ENCODE measurements at places on chromosomes 11 and 22.

- DNase-seq = no peak
Measured at GRCh38 chr22:17786435-17787161, 12.3 kb upstream of the BID start.

DNA sequence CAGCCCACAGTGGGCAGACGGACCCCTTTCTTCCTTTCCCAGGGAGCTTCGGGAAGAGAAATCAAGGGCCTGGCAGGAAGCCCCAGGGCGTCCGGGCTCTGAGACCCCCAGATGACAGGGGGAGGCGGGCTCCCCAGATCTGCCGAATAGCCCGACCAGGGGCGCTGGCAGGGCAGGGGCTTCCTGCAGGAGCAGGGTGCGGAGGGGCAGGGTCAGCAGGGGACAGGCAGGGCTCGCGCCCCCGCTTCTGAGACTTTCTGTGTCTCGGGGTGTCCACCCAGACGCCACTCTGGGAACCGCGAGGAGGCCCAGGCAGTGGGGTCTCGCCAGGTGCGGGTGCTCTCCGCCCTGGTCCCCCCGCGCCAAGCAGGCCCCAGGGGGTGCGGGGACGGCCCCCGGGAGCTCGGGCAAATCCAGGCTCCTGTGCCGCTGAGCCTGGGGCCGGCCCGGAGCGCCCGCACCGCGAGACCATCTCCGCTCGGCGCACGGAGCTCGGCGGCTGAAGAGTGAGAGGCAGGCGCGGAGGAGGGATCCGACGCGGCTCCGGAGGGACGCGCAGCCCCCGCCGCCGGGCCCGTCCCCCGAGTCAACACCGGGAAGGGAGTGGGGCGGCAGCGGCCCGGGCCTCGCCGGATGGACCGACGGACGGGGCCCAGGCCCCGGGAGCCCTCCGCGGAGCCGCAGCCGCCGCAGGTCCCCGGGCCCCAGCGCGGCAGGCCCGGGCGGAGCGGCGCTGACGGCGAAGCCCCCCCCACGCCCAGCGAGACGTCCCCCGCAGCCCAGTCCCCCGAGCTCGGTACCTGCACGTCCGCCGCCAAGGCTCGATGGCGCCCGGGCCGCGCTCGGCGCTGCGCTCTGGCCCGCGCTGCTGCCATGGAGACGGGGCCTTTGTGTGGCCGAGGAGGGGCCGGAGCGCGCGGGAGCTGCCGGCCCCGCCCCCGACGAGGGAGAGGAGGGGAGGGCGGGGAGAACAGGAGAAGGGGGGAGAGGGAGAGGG lies at the start of gene PLXNB2:
TSS of gene PLXNB2 (minus strand) at position 894 of the 997 bp plus-strand sequence. CDS start 17,062 bp downstream, outside the sequence.
- peak; percentile 39 for DNase-seq

DNA sequence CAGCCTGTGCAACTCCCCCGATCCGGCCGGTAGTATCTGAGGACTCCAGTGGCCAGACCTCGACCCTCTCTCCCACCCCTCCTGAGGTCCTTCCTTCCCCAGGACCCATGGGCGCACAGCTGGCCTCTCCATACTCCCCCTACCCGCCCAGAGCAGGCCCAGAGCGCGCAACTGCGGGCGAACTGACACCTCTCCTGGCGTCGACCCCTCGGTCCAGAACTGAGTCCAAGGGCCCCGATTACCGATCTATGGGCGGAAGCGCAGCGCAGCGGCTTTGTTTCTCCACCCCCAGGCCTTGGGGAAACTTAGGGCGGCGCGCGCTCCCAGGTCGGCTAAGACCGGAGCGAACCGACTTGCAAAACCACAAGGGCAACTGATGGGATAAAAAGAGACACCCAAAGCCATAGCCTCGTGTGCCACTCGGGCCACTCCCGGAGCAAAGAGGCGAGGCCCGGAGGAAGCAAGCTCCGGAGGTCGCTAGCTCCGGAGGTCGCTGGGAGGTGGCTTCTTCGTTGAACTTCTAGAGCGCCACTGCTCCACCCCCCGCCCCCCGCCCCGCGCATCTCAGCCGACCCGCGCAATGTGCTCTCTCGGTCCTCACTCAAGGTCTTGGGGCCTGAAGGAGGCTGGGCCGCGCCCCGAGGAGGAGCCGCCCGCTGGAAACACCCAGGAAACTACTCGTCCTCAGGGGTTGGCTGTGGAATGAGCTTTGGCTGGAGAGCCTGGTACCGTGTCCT lies 9.8 kb upstream of the ALX4 start:
- DNase-seq = no peak

GRCh38 chr11:93591247-93591898 lies 48.2 kb upstream of the SMCO4 start:
- DNase-seq = peak; percentile 8

DNA sequence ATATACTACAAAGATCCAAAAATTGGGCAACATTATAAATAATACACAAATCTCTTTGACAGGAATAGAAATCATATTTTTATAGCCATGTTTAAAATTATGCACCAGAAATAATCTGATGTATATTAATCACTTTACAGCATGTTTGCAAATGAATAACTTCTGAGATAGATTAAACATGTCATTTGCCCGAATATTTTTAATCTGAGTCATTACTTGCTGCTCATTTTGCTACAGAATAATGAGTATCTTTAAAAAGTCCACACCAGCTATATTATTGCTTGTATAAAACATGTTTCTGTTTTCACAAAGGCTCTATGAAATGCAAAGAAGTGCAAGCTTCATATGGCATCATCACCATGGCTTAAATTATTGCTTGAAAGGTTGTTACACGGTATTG lies 336.8 kb downstream of the GUCY1A2 start:
- no peak for DNase-seq

DNA sequence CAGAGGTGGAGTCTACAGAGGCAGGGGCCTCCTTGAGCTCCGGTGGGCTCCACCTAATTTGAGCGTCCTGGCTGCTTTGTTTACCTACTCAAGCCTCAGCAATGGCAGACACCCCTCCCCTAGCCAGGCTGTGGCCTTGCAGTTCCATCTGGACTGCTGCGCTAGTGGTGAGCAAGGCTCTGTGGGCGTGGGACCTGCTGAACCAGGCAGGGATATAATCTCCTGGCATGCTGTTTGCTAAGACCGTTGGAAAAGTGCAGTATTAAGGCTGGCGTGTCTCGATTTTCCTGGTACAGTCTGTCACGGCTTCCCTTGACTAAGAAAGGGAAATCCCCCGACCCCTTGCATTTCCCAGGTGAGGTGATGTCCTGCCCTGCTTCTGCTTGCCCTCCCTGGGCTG lies 77.7 kb downstream of the GDPD4 start:
- DNase-seq = no peak

- no peak for DNase-seq
Measured at GRCh38 chr11:1946812-1947484, at the start of gene MRPL23. Gene MRPL23, plus strand, starts transcription at chr11:1947332. Its CDS starts 31 bp downstream, at chr11:1947363.

DNA sequence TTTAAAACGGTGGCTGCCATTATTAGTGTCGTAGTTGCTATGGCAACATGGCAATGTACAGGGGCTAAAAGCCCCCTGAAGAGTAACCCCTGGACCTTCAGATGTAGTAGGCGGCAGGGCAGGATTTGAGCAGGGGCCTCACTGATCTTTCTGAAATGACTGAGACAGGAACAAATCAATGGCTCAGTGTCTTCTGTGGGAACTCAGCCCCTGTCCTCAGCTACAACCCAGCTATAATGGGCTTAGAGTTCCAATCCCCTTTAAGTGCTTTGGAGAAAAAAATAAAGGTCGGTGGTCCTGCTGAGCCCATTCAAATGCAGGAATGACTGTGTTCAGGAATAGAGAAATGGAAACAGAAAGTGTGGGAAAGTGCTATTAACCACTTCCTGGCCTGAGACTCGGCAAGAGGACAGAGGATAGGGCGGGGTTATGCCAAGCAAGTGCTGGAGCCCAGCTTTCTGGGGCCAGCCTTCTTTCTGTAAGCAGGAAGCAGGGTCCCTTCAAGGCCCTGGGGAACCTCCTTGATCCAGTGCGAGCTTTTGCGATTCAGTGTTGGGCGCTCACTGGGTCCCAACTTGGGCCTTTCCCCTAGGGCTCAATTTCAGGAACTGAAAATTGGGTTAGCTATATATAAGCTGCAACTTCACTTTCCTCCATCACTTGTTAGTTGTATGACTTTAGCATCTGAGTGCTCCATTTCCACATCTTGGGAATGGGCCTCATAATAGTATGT lies 6.1 kb upstream of the CD82 start:
- DNase-seq = peak; percentile 66

GRCh38 chr22:49263101-49263500 lies 564.6 kb downstream of the BRD1 start:
- no peak for DNase-seq

DNA sequence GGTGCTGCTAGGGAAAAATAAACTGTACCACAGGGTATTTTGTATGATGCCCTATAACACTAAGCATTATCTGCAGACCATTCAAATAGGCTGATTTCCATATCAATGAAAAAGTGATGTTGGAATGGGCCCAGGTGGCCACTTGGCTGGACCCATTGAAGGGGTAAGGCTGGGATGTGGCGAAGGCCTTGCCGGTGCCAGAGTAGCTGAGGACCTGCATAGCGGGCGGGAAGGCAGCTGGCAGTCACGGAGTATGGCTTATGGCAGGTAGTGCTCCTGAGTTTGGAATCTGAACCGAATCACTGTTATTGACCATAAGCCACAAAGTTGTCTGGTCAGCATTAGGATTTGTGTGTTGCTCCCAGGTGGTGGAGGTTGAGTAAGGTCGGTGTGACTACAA lies 131.0 kb downstream of the MICAL2 start:
- no peak for DNase-seq

- DNase-seq = no peak
Measured at GRCh38 chr11:116510166-116510565, 262.6 kb downstream of the BUD13 start.

- DNase-seq = no peak
Measured at GRCh38 chr11:118560806-118561205, 4.9 kb downstream of the IFT46 start.

DNA sequence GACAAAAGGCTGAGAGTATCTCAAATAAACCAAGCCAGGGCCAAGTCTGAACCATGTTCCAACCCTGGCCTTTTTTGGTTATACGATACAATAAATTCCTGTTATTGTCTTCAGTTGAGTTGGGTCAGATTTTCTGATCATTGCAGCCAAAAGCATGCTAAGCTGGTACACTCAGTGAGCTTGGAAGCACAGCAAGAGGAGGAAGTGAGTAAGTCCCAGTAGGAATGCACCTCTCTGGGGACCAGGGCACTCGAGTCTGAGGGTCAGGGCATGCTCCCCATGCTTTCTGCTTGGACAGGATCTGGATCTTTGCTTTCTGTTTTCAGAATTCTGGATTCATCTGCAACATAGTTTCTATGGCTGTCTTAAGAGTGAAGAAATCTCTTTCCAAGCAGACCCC lies 73.1 kb downstream of the TMPRSS5 start:
- DNase-seq = no peak

DNA sequence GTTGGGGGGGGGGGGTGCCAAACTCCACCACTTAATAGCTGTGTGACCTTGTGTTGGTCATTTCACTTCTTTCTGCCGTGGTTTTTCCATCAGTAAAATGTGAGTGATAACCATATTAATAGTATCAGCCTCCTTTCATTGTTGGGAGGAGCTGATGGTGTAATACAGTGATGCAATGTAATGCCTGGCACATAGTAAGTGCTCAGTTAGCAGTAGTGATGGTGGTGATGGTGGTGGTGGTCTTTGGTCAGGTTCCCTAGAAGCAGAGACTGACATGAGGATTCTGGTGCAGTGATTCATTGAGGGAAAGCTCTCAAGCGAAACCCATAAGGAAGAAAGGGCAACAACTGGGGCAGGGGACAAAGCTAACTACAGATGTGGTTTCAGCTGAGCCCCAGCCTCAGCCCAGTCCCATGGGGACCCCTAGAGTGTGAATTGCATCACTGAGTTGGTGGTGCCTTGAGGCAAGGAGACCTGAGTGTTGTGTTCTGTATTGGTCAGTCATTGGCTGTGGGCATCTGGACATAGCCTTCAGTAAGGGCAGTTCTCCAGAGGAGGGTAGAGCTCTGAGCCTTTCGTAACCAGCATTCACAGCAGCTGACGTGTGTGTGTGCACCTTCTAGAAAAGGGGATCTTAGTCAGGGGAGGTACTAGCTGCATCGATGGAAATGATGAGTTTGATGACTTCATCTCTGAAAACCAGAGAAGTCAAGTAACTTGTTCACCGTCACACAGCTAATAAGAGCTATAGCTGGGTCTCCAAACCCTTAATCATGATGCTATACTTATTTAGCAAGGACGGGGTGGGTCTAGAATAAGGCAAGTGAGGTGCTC lies 93.6 kb upstream of the CRYBB3 start:
- no peak for DNase-seq

DNA sequence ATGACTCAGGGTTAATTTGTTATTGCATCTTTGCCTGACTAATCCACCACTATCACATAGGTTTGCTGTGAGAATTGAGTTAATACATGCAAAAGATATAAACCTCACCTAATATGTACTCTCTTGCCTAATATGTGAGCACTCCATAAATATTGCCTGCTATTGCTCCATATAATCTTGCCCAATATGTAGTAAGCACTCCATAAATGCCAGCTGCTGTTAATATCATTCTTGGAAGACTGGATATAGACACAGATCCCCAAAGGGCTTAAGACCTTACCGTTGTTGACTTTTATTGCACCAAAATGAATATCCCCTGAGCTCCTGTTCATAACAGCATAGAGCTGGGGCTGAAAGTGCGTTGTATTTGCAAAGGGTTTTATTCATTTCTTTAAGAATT lies 27.0 kb upstream of the LRRC55 start:
- no peak for DNase-seq

DNA sequence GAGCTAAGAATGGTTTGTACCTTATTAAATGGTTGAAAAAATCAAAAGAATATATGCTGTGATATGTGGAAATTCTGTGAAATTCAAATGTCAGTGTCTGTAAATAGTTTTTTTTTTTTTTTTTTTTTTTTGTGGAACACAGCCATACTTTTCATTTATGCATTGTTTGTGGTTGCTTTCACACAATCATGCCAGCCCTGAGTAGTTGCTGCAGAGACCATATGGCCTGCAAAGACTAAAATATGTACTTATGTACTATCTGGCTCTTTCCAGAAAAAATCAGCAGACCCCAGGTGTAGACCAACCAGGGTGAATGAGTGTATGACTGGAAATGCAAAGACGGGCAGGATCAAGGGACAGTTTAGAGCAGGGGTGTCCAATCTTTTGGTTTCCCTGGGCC lies 98.3 kb downstream of the PTPRJ start:
- no peak for DNase-seq

DNA sequence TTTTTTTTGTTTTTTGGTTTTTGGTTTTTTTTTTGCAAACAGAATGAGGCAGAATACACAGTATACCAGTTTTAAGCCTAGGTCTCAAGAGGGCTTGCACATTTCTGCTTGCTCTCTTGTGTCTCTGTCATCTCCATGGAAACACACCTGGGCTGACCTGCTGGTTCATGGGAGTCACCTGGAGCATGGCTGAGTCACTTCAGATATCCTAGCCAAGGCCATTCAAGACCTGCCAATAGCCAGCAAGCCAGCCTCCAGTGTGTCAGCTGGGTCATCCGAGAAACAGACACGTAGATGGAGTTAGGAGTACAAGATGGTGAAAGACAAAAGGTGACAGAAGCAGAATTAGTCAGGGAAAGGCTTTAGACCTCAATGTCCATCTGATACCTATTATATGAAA lies 124.2 kb upstream of the SEZ6L start:
- DNase-seq = no peak

DNA sequence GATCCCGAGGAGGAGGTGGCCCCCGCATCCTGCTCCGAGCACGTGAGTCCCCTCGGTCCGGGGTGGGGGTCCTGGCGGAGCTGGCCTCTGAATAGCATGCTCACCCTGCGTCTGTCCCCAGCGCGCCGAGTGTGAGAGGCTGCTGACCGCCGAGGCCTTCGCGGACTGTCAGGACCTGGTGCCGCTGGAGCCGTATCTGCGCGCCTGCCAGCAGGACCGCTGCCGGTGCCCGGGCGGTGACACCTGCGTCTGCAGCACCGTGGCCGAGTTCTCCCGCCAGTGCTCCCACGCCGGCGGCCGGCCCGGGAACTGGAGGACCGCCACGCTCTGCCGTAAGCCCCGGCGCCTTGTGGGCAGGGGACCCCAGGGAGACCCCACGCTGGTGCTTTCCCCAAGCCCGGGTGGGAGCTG lies 3.5 kb downstream of the MUC2 start:
- DNase-seq = no peak

Measured in GM12864 (cell line).